ENCODE measurements at places on chromosomes 13 and 19. TPM values are rescaled to one million over a fixed set of nuclear protein-coding genes. Genes with fewer than 3 reads are reported as not detected.

The ATP12A gene
- total RNA-seq: 0.42 TPM

The ZNF569 gene
- 6.1 TPM for total RNA-seq

The CYP4F2 gene
- not detected for total RNA-seq

The ZNF578 gene
- total RNA-seq: 0.22 TPM

The HSPBP1 gene
- total RNA-seq: 33.5 TPM

The PEAK3 gene
- 1.2 TPM for total RNA-seq

The RGS9BP gene
- total RNA-seq: not detected

The GIPC3 gene
- 0.98 TPM for total RNA-seq

The C19orf81 gene
- not detected for total RNA-seq

The SHISA7 gene
- total RNA-seq: not detected

The SELENOV gene
- not detected for total RNA-seq

The TNFAIP8L1 gene
- total RNA-seq: 23.5 TPM

The ZNF112 gene
- not detected for total RNA-seq

The ZNF723 gene
- total RNA-seq: not detected

The PHF11 gene
- 122 TPM for total RNA-seq

The SPPL2B gene
- total RNA-seq: 88.7 TPM

The RRAS gene
- 12.0 TPM for total RNA-seq

The SKA3 gene
- total RNA-seq: 29.0 TPM

The ZNF493 gene
- 18.0 TPM for total RNA-seq

The PLIN4 gene
- total RNA-seq: not detected

The EFNA2 gene
- not detected for total RNA-seq

The SPACA4 gene
- total RNA-seq: not detected

The NCAN gene
- not detected for total RNA-seq

The SLITRK1 gene
- total RNA-seq: not detected

The USHBP1 gene
- 0.22 TPM for total RNA-seq

The OR4F17 gene
- total RNA-seq: not detected

The DLL3 gene
- total RNA-seq: 0.27 TPM

The RNF225 gene
- not detected for total RNA-seq

The KCTD12 gene
- total RNA-seq: 4.3 TPM

The CGB2 gene
- not detected for total RNA-seq

The KLK12 gene
- total RNA-seq: not detected

The RETN gene
- total RNA-seq: not detected

The DENND1C gene
- total RNA-seq: 110 TPM

The ARRDC5 gene
- total RNA-seq: 2.1 TPM

The OR1M1 gene
- not detected for total RNA-seq

The IGFLR1 gene
- 88.8 TPM for total RNA-seq

The NOP53 gene
- 295 TPM for total RNA-seq

The DCAF15 gene
- total RNA-seq: 69.3 TPM

The KLC3 gene
- not detected for total RNA-seq

The TRPM4 gene
- 0.54 TPM for total RNA-seq

The FSD1 gene
- 22.0 TPM for total RNA-seq

The PCP2 gene
- total RNA-seq: 1.9 TPM

The FPR1 gene
- total RNA-seq: not detected

The CGB8 gene
- total RNA-seq: not detected

The SPATA13 gene
- 58.1 TPM for total RNA-seq

The ZNF667 gene
- not detected for total RNA-seq

The CACNG7 gene
- total RNA-seq: not detected

The JAK3 gene
- total RNA-seq: 336 TPM

Measured in T-helper 1 cell treated with Interleukin-12 subunit alpha and Interleukin-12 subunit beta and Interleukin-4 antibody, amounts not matched to agents 30 ng/mL and 1 ng/mL, for 36 hours (primary cell).